ENCODE measurements at places on chromosomes 4 and X. TPM values are rescaled to one million over a fixed set of nuclear protein-coding genes. Genes with fewer than 3 reads are reported as not detected.

DNA sequence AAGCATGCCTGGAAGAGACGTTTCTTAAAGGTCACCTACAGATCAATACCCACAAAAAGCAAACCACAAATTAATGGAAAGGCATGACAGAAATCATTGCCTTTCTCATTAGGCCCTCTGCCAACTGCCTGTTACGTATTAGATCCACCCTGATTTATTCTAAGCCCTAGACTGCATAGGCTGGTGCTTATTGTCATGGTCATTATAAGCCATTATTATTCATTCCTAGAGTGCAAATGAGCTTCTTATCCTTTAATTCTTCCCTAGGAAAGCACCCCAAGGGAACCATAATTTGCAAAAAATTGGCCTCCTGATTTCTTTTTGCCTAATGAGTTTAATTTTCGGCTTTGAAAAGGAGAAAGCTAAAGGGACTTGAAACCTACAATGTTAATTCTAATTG lies 184.2 kb upstream of the GPRIN3 start:
- peak overlapping the region; percentile 84 for H3K27ac ChIP-seq
- no peaks in the 10 kb centered on the region for H3K36me3 ChIP-seq
- no peak for DNase-seq
- no peaks in the 10 kb centered on the region for H3K27me3 ChIP-seq

- H3K27me3 ChIP-seq, result no peaks in the 10 kb centered on the region
- H3K4me1 ChIP-seq, result peaks cover 6% of the 10 kb centered on the region
- H3K4me3 ChIP-seq, result no peak overlapping the region
- H3K27ac ChIP-seq, result no peak overlapping the region
- peaks cover 67% of the 10 kb centered on the region for H3K36me3 ChIP-seq
Measured at GRCh38 chr4:13597141-13597540, 30.4 kb downstream of the BOD1L1 start.

- no peaks in the 10 kb centered on the region for H3K36me3 ChIP-seq
- peaks cover 6% of the 10 kb centered on the region for H3K4me1 ChIP-seq
- no peak overlapping the region for H3K4me3 ChIP-seq
- no peak for DNase-seq
- H3K27ac ChIP-seq, result no peak overlapping the region
Measured at GRCh38 chr4:41880022-41880837, 55.0 kb upstream of the TMEM33 start.

- peaks cover 5% of the 10 kb centered on the region for H3K27me3 ChIP-seq
- H3K27ac ChIP-seq, result peak overlapping the region; percentile 15
- peak overlapping the region; percentile 84 for H3K4me3 ChIP-seq
Measured at GRCh38 chr4:118351851-118352827, 664 bp downstream of the PRSS12 start.

The DYNLT3 gene
- total RNA-seq, result 56.6 TPM

The SLC25A5 gene
- 165 TPM for total RNA-seq
